ENCODE measurements at places on chromosomes 13 and 19.

GRCh38 chr13:33612641-33613638 lies 205.0 kb upstream of the RFC3 start:
- no peak for DNase-seq

GRCh38 chr19:30314805-30315155 lies 57.4 kb upstream of the ZNF536 start:
- no peak for DNase-seq

GRCh38 chr13:112968380-112968909 lies 569 bp upstream of the MCF2L start:
- DNase-seq = no peak

DNA sequence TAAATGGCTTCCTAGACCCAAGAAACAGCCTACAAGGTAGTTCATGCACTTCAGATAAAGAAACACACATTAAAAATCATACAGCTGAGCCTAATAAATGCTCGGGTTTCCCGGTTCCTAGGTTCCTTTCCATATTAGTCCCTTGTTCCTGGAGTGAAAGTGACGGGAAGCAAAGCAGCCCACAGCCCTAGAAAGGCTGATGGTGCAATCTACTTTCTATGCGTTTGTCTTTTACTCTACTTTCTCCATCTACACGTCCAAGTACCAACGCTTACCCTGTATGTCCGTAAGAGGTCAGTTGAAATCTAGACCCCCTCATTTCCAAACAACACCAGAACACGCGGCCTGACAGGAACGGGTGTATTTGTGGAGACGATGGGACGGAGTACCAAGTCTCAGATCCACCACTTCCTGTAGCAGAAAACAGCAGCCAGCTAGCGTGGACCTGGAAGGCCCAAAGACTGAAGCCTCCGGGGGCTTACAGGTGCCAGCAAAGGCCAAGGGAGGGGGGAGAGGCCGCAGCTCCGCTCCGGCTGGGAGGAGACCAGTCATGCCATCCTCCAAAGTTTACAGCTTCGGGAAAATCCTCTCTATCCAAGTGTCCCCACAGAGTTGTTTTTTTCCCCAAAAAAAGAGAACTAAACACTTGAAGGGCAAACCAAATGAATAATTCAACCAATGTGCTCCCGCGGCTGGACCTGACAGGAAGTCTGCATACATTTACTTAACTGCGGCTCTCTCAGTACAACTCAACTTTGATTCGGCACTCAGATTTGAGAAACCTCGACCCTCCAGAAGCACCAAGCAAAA lies 34.1 kb downstream of the STK24 start:
- DNase-seq = no peak

- DNase-seq = no peak
Measured at GRCh38 chr13:65460136-65460535, 1770.0 kb downstream of the PCDH9 start.

- DNase-seq = no peak
Measured at GRCh38 chr13:81058211-81058915, 717.4 kb upstream of the SPRY2 start.

DNA sequence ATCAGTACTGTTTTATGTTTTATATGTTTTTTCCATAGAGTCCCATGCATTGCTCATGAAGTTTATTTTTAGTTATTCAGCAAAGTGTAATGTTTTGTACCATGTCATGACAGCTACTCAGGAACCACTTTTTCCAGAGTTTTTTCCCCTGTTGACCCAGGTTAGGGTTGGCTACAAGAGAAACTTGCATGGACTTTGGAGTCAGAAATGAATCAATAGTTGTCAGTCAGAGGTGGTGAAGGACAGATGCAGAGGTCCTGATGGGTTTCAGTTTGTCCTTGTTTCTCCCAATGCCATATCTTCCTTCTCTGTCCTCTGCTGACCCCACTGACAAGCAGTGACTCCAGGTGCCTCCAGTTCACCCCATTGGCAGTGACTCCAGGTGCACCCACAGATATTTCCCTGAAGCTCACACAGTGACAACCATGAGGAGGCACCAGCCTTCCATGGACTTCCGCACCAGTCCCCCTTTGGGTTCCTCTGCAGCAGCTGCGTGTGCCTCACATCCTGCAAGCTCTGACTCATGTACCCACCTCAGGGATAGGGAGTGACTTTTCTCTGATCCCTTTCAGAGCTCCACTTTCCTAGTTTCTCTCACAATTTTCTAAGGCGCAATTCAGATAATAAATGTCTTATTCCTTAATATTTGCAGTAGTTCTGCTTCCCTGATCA lies 92.1 kb downstream of the AKAP11 start:
- DNase-seq = no peak

DNA sequence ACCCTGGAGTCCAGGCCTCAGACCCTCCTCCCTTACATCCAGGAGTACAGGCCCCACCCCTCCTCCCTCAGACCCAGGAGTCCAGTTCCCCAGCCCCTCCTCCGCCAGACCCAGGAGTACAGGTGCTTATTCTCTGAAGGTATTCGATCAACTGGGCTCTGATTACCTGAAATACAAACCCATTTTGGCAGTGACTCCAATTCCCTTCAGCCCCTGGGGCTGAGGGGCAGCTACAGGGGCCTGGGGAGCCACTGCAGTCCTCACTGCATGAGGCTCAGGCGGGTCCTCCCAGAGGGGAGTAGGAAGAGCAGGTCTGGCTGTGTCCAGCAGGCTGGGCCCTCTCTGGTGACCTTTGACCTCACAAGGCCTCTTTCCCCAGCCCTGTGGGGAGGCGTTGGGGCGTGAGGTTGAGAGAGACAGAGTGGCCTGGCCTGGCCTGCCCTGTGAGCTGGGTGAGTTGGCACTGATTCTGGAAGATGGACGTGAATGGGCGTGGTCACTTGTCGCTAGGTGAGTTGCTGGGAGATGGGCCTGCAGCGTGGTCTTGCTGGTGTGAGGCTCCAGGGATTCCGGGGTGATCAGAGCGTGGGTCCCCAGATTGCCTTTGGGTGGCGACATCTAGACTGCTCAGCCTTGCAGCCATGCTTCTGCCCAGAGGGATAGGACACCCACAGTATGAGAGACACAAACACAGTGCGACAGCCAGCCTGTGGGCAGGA lies 3.1 kb downstream of the BCAT2 start:
- DNase-seq = no peak

- no peak for DNase-seq
Measured at GRCh38 chr19:4391701-4392483, 8.5 kb downstream of the SH3GL1 start.

GRCh38 chr19:36916991-36917390 lies 859 bp downstream of the ZNF568 start:
- DNase-seq = no peak

DNA sequence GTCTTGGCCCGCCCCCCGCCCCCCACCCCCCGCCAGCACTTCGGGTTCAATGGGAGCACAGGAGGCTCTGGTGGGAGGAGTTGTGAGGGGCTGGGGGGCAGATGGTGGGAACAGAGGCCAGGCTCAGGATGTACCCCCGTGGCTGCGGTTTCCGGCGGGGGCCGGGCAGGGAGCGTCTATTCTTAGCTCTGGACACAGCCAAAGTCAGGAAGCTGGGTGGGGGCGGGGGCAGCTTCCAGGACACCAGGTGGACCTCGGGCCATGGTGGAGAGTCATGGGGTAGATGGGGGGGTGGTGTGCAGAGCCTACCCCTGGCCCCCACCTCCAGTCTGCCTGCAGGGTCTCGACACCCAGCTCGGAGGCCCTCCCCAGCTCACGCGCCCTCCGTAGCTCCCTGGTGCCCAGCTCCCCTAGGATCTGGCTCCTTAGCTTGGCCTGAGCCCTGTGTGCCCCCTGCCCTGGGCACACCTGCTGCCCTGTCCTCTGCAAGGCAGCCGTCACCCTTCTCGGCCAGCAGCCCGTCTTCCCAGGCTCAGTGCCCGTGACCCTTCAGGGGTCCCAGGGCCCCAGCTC lies 2.2 kb upstream of the TBXA2R start:
- DNase-seq = no peak

DNA sequence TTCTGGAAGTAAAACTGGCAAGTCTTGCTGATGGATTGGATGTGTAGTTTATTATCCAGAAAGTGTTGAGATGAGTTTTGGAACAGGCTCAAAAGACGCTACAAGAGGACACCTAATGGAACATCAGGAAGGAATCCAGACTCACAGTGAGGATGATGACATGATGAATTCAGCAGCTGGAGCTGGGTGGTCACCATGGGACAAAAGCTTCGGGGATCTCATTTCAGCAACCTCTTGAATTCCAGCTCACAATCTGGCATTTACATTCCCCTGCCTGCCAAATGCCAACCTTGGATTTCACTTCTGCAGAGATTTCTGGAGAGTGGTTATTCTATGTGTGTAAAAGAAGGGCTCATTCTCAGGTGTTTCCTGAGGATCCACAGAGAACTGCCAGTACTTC lies 288.0 kb upstream of the TMTC4 start:
- no peak for DNase-seq

DNA sequence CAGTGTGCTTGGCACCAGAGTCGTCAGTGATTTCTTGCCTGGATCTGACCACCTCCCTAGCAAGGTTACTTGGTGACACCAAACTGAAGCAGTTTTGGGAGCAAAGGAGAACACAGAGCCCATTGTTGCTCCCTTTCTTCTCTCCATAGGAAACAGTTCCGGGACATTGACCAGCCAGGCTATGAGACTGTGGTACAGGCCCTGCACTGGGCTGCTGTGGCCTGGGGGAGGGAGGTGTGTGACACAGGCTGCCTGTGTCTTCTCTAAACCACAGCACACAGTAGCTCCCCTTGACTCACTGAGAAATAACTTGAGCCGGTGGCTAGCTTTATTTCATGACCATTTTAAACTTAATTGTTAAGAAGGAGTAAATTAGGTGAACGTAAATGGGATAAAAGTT lies 214.8 kb upstream of the UBL3 start:
- no peak for DNase-seq

DNA sequence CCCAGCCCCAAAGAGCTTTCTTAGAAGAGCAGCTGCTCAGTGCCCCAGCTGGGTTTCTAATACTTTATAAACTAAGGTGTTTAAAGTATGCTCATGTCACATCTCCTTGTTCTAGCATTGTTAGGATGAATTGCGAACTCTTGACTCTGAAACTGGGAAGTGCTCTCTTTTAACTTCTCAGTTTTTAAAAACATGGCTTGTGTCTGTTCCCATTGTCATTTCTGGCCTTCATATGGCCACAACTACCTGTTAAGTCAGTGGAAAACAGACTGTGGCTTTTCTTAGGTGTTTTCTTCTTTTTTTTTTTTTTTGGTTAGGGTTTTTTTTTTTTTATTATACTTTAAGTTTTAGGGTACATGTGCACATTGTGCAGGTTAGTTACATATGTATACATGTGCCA lies 164.7 kb downstream of the KCNRG start:
- no peak for DNase-seq
